ENCODE measurements at places on chromosomes 5 and 9.

DNA sequence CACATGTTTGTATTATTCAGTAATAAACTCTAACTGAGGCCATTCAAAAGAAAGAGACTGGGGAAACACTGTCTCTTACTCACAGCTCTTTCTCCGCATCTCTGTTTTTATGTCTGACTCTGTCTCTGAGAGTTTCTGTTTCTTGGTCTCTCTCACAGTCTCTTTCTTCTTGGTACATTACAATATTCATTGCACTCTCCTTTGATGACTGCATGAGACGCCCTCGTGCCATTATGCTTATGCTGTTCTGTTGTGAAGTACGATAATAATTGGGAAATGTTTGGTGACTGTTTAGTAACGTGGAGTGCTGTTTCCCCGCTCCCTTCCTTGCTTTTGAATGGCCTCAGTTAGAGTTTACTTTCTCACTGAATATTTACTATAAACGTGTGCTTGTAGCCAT is 25.3 kb upstream of the TLX3 start:
- DNase-seq = no peak

DNA sequence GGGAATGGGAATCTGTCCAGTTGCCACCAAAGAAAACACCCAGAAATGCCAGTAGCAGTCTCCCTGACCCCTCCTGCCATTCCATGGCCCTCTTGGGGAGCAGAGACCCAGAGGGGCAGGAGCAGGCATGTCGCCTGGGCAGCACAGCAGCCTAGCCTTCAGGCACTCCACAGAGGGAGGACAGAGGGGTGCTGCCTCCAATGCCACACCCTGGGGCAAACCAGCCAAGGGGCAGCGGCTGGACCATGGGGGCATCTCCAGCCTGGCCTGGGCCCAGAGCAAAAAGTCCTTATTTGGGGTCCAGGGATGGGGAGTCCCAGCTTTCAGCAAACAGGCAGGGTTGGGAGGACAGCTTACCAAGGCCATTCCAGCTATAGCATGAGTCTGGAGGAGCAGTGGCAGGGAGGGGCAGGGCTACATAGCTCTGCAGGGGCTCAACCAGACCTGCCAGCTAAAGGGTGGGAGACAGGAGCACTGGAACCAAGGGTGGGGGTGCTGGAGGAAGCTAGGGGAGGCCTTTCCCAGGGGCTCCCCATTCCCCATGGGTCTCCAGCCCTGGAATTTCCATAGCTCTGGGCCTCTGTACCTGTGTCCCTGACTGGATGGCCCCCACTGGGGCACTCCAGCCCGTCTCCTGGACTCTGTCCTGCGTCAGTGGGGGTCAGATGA is 6.7 kb downstream of the BRD3 start:
- no peak for DNase-seq

- DNase-seq = no peak
Measured at GRCh38 chr5:115686738-115687074, 60.9 kb upstream of the TMED7 start.

GRCh38 chr9:87441251-87441650 is 56.4 kb upstream of the DAPK1 start:
- no peak for DNase-seq

- no peak for DNase-seq
Measured at GRCh38 chr5:14917719-14918118, 46.1 kb upstream of the ANKH start.

DNA sequence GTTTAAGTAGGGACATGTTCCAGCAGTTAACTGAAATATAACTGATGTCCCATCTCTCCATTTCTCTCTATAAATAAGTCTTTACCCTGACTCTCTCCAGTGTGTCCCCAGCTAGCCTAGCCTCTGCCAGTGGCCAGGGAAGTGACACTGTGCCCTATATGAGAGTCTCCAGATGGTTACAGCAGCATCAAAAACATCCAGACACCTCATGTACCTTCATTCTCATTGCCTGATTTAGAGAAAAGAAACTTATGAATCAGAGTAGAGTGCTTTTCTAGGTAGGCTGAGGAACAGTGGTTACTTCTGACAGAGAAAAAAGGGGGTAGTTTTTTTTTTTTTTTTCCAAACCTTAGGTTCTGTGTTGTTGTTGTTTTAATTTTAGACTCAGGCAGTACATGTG is 148.5 kb downstream of the GNAQ start:
- DNase-seq = no peak

GRCh38 chr9:117678871-117679270 is 25.3 kb upstream of the TLR4 start:
- no peak for DNase-seq

Data from NCI-H1417 (cell line).